ENCODE measurements at places on chromosomes 6 and 20.

GRCh38 chr6:155216312-155217046 is 47.3 kb upstream of the CLDN20 start:
- DNase-seq, result no peak

- DNase-seq, result no peak
Measured at GRCh38 chr20:50504231-50504823, 5.9 kb upstream of the PTPN1 start.

GRCh38 chr6:89209457-89209856 is 7.7 kb downstream of the GABRR1 start:
- DNase-seq, result no peak

DNA sequence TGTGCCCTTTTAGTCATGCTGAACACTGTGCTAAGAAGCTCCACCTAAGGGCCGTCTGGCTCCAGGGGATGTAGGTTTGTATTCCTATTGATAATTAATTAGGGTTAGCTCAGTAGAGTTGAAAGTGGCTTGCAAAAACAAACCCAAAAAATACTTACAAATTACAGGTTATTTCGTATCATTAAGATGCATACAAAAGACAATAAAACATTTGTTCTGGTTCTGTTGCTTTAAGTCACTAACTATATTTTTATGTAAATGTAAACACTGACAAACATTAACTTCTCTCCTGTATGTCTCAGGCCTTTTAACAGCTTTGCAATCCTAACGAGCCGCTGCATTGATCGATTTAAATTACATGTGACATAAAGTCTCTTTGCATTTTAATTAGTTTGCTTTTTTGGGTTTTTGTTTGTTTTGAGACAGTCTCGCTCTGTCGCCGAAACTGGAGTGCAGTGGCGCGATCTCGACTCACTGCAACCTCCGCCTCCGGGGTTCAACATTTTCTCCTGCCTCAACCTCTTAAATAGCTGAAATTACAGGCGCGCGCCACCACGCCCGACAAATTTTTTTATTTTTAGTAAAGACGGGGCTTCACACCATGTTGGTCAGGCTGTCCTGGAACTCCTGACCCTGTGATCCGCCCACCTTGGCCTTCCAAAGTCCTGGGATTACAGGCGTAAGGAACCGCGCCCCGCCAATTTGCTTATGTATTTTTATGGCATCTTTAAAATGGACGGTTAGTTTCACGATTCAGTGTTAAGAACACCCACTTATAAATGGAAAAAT is 110.9 kb downstream of the HFE start:
- no peak for DNase-seq

DNA sequence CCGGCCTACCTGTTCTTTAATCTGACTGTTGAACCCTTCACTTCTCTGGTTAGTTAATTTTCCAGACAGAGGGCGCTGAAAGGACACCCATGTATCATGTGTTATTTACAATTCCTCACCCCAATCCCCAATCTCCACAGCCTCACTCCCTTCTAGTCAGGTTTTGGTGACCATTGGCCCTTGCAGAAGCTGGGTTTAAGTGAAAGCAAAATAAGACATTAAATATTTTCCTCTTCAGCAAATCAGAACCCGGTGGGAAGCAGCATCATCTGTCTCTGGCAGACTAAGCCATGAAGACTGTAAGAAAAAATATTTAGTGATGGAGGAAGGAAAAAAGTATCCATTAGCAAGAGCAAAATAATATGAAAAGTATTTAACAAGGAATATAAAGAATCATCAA is 9.4 kb upstream of the HLA-DQA1 start:
- no peak for DNase-seq

GRCh38 chr6:87824958-87825491 is 123.0 kb upstream of the AKIRIN2 start:
- no peak for DNase-seq

DNA sequence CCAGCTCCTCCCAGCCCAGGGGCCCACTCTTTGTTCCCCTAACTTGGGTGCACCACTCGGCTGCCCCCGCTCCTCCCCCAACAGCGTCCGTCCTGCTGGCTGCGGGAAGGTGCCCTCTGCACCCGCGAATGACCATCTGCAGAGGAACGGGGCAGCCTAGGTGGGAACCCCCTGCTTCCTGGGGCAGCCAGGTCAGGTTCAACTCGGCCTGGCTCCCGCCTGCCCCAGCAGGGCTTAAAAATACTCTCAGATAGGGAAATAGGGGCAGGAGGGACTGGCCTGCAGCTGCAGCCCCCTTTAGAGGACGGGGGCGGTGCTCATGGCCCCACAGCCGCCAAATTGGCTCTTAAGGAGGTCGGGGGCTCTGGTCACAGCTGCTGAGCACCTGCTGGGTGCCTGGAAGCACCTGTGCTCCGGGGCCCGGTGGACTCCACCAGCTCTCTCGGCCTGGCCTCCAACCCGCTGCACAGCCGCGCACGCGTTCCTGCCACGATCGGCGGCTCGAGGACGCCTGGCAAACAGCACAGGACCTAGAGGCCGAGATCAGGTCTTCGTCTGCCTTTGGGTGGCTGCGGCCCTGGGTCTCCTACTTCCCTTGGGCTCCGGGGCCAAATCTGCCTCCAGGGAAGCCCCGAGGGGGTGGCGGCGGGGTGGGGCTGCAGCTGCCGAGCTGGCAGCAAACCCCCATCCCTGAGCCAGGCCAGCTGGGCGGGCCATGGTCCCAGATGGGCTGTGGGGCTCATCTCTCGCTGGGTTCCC is 700 bp upstream of the LAMA5 start:
- DNase-seq, result no peak

DNA sequence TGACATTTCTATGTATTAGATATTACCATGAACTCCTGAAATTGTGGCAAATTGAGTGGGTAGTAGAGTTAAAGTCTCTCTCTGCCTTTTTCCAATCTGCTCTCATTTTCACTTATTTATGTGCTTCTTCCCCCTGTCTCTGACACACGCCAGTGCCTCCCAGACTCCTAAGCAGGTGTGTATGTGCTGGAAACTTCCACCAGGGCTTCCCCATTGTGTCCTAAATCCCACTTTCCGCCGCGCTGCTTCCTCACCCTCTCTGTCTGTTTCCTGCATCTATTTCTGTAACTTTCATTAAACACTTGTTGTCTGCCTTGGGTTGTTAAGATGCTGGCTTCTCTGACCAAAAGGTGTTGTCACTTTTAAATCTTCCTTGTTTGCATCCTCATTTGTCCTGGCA is 97.6 kb upstream of the HDGFL1 start:
- DNase-seq, result no peak

DNA sequence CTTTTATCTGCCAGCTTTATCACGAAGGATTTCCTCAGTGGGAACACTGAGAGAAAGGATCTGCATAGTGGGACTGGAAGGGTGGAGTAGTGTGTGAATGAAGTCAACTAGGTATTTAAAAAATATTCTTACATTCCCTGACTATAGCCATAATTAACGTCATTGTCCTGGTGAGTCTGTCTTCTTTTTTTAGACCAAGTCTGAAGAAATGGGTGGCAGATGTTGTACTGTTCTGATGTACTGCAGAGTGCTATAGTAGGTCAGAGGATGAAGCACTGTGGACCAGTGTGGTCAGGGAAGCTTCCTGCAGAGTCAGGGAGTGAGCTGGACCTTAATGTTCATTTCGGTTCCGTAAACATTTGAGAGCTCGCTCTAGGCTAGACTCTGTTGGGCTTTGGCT is 11.9 kb downstream of the TULP4 start:
- no peak for DNase-seq

DNA sequence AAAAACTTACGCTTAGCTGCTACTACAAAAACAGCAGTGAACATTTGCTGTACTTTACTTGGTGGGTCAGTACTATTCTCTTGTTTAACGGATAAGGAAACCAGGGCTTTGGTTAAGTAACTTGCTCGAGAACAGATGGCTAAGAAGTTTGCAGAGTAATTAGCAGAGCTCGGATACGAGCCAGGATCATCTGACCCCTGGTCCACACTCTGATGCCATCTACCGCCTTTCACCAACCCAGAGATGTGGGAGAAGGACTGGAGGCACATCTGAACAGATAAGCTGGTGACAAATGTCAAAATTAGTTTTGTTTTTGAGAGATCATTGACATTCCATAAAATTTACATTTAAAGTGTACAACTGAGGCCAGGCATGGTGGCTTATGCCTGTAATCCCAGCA is 18.9 kb upstream of the RPL7L1 start:
- DNase-seq, result no peak

DNA sequence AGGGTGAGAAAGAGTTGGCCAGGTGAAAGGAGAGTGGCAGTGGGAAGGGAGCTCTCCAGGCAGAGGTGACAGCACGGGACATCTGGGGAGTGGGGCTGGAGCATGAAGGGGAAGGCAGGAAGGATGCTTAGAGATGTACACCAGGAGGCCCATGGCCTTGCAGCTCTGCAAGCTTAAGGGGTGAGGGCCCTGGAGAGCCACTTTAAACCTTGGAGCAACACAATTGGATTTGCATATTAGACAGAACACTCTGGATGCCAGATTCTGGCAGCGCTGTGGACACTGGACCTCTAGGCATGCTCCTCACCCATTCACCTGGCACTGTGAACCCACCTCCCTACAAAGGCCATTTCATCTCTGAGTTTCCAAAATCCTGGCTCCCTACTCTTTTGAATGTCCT is 3.7 kb upstream of the CD40 start:
- DNase-seq, result no peak

GRCh38 chr6:167707686-167708500 is 118.8 kb upstream of the AFDN start:
- no peak for DNase-seq

GRCh38 chr20:53847837-53848170 is 222.6 kb downstream of the BCAS1 start:
- DNase-seq, result no peak

DNA sequence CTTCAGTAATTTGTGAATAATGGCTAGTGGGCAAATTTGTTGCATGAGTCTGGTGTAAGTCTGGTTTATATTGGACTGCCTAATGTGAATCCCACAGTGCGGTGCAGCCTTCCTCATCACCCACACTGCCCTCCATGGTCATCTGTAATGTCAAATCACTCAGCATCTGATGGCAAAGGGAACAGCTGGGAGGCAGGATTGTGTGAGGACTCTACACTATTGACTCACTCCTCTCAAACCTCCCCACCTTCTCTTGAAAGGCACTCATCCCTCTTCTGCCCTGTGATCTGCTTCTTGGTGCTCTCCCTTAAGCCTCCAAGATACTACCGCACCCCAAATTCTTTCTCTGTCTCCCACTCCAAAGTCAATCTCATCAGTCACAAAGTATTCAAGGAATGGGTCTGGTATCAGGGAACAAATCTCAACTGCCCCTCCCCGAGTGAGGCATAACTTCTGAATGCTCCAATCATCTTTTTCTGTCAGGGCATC is 146.0 kb upstream of the BEND6 start:
- DNase-seq, result no peak

GRCh38 chr20:58891718-58892140 is 39.2 kb downstream of the GNAS start:
- no peak for DNase-seq

- no peak for DNase-seq
Measured at GRCh38 chr6:84027340-84028181, 6.0 kb upstream of the MRAP2 start.

- no peak for DNase-seq
Measured at GRCh38 chr6:157563611-157564284, 182.8 kb downstream of the ZDHHC14 start.

DNA sequence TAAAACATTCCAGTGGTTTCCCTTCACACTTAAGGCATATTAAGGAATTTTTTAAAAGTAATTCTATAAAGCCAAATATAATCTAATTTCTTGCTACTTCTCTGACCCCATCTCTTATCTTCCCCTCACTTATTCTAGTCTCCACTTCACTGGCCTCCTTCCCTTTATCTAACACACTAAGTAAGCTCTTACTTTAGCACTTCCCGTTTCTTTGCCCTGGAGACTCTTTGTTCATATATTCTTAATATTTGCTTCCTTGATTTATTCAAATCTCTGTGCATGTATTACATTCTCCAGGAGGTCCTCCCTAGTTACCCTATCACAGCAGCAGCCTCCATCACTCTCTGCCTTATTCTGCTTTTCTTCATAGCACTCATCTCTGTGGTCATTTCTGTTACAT is 20.3 kb downstream of the GTPBP2 start:
- DNase-seq, result no peak

DNA sequence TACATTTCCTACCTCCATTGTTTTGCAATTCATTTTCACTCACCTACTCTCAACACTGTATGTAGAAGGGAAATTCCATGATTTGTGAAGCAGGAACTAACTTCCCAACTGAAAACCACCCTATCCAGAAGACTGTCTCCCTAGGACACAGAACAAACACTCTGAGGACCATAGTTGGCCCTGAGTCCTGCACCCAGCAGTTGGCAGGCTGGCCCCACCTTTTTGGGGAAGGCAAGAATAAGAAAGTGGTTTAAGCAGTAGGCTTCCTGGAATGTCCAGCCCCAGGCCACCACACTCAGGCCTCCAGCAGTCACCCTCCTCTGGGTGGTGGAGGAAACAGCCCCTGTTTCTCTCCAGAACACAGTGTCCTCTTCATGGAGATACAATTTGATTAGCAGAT is 258.8 kb downstream of the ARHGAP18 start:
- DNase-seq, result no peak

DNA sequence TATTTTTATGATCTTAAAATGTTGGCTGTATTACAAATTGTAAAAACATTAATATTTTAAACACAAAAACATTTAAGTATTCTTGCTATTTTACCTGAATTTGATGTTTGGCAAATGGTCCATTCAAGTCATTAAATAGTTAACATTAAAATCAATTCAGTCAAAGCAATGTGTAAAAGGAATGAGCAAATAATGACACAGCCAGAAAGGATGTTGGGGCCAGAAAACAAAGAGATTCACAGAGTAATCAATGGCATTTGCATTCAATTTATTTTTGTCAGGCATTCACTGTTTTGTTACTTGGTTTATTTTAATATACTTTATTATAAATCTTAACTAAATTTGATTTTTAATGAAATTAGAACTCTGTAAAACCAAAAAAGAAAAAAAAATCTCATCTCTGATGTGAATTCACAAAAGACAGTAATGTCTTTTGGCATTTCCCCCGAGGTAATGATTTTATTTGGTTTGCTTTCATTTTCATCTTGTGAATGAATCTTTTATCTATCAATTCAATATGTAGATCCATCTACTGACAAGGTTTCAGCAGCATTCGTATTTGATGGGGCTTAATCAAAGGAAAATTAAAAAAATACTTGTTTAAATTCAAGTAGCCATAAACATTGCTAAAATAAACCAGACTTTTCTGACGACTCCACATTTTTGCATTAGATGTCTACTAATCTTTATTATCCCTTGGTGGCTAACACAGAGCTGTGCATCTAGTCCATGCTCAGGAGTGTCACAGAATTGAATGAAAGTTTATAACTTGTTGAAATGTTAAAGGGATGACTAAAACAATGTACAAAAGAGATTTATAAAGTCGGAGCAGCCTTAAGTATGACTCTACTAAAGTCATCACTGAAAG is 866.7 kb upstream of the GJE1 start:
- DNase-seq, result no peak

DNA sequence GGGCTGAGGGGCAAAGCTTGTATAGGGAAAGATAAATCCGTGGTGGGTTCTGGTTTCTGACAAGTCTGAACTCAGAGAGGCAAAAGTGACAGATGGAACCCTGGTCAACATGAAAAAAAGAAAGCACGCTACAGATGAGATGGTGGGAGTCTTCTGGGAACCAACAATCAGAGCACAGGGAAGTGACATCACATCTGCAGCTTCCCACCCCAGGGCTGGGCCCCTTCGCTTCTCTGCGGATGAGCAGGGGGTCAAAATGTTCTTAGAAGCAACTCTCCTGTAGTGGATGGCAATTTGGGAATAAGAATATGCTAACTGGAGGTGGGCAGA is 129.2 kb upstream of the AKAP12 start:
- DNase-seq, result no peak

- DNase-seq, result no peak
Measured at GRCh38 chr6:140718021-140718420, 1343.6 kb upstream of the CITED2 start.

GRCh38 chr20:1741309-1742048 is 83.9 kb upstream of the SIRPG start:
- no peak for DNase-seq

Data from stimulated activated CD4-positive, alpha-beta T cell treated with anti-CD3 and anti-CD28 coated beads, Interleukin-15, amount 100 ng/mL, for 1 hour (primary cell).